HS-27A (cell line): ENCODE measurements at places on chromosomes 7 and 10.

GRCh38 chr10:96663797-96664196 lies 56.5 kb downstream of the PIK3AP1 start:
- no peak for DNase-seq

GRCh38 chr10:28160866-28161405 lies 141.9 kb downstream of the MPP7 start:
- DNase-seq = no peak

- no peak for DNase-seq
Observed at GRCh38 chr7:108308276-108308675, 148.0 kb downstream of the NRCAM start.

DNA sequence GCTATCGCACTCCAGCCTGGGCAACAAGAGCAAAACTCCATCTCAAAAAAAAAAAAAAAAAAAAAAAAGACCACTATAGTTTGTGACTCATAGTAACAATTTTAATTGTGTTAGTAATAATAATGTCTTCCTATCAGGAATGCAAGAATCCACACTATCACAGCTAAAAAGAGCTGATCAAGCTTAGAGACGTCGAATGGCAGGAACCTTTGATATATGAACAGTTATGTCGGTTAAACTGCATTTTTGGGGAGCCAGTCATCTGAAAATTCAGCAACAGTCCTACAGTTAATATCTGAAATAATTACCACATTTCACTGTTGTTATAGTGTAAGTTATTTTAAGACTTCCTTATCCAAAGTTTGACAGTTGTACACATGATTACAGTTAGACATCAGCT lies 8.8 kb downstream of the PHYH start:
- DNase-seq = no peak

GRCh38 chr7:34487391-34488115 lies 170.5 kb upstream of the NPSR1 start:
- no peak for DNase-seq

- DNase-seq = no peak
Observed at GRCh38 chr7:40965016-40965415, 737.9 kb downstream of the INHBA start.
